ENCODE measurements at places on chromosomes 1 and 21.

DNA sequence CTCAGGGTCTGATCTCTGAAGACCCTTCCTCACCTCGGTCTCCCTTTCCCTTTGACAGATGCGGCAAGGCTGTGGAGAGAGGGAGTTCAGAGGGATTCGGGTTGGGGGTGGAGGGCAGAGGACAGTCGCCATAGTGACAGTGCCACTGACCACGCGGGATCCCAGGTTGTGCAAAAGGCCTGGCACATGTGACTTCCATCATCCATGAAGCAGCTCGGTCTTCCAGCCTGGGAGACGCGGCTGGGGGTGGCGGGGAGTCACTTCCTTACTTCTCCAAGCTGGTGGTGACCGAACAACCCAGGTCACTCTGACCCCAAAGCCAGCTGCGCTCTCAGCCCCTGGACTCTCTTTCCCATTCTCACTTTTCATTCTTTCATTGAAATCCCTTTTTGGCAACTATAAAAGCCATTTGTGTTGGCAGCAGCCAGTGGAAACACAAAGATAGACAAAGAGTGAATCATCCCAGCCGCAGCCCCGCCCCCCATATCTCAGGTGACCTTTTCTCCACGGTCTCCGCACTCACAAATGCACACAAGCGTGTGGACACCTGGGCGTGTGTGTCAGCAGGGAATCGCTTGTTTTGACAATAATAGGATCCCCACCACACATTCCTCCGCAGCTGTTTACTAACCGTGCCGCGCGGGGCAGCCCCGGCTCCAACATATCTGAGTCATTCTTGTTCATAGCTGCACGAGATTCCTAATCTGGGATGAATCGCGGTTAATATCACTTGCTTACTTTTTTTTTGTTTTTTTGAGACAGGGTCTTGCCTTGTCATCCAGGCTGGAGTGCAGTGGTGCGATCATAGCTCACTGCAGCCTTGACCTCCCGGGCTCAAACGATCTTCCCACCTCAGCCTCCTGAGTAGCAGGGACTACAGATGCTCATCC lies 68.3 kb downstream of the DHRS3 start:
- DNase-seq: peak; percentile 75

DNA sequence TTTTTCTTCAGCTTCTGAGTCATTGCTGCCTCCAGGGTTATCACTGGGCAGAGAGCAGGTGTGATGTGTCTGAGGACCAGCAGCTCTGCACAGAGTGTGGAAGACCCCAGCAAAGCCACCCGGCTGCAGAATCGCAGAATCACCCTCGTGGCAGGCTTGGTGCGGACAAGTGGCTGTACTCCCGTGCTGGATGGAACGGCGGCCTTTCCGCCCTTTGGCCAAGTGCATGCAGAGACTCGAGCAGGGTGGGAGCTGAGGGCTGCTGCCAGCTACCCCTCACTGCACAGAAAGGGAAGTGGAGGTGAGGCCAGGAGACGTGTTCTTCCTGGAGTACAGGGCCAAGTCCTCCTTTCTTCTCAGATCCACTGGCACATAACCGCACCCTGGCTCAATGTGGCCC lies 162.5 kb downstream of the PCBP3 start:
- DNase-seq: no peak

GRCh38 chr1:189899686-189900425 lies 577.8 kb downstream of the BRINP3 start:
- peak; percentile 57 for DNase-seq

GRCh38 chr21:45525910-45526306 lies 16.3 kb downstream of the SLC19A1 start:
- DNase-seq: no peak

- DNase-seq: no peak
These were observed 15.4 kb downstream of the FLVCR1 start for GRCh38 chr1:212873518-212873917.

DNA sequence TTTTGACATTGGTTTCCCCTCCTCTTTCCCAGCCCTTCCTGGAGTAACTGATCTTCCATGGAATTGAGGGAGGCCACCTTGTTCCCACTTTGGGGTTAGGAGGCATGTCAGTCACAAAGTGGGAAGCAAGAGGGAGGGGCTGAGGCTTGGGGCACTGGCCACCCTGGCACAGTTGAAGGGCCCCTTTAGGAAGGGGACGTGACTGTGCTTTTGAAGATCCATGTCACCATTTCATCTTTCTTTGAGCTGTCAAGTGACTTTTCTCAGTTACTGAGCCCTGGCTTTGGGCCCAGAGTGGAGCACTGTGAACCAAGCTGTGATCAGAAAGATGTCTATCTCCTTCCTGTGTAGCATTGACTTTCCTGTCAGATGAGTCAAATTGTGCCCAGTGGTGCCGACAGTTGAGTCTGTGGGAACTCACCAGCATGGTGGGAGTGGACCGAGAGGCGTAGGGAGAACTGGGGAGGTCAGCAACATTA lies 38.5 kb upstream of the TDRD10 start:
- DNase-seq: no peak

GRCh38 chr21:35168735-35169134 lies 119.6 kb upstream of the RUNX1 start:
- DNase-seq: no peak

DNA sequence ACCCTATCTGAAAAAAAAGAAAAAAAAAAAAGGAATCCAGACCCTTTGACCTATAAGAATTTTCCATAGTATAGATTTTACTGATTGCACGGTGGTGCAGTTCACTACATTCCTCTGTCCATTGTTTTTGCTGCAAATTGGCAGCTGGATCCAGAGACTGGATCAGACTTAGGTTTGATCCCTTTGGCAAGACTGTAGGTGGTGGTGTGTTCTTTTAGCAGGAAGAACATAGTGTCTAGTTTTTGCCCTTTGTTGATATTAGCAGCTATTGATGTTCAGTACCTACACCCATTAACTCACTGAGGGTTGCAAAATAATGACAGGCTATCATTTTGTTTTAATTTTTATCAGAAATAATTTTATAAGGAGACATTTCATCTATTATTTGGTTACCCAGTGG lies 37.1 kb downstream of the OSBPL9 start:
- no peak for DNase-seq

- DNase-seq: peak; percentile 80
These were observed 23.0 kb downstream of the ACTA1 start for GRCh38 chr1:229410692-229411433.

DNA sequence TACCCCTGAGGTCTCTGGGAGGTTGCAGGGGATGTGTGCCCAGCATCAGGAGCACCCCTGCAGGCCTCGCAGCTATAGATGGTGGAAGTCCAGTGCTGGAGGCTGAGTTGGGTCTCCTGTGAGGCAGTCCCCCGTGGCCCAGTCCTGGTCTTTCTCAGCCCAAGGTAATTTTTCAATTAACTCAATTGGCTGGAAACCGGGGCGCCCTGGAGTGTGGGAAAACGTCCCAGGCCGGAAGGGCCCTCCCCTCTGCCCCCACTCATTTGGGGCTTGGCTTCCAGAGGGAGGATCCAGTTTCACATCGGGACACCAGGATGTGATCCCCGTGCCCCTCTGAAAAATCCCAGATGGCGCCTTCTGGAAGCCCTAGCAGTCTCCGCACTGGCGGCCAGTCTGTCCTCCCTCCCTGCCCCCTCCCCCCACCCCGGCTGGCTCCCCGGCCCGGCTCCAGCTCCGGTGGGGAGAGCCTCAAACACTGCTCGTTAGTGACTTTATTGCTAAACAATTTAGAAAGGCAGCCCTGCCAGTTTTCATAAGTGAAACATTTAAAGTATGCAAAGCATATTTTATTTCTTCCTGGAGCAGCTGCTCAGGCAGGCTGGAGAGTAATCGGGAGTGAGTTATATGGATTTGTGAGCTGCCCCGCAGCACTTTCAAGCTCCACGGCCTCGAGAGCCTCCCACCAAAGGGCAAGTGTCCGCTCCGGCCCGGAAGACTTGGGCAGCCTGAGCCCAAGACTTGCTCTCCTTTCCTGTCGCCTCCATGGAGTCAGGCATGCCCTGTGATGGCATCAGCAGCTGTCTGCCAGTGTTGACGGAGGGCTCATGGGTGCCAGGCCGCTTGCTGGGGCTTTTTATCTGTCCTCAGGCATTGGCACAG lies 208.2 kb upstream of the TMEM51 start:
- no peak for DNase-seq

DNA sequence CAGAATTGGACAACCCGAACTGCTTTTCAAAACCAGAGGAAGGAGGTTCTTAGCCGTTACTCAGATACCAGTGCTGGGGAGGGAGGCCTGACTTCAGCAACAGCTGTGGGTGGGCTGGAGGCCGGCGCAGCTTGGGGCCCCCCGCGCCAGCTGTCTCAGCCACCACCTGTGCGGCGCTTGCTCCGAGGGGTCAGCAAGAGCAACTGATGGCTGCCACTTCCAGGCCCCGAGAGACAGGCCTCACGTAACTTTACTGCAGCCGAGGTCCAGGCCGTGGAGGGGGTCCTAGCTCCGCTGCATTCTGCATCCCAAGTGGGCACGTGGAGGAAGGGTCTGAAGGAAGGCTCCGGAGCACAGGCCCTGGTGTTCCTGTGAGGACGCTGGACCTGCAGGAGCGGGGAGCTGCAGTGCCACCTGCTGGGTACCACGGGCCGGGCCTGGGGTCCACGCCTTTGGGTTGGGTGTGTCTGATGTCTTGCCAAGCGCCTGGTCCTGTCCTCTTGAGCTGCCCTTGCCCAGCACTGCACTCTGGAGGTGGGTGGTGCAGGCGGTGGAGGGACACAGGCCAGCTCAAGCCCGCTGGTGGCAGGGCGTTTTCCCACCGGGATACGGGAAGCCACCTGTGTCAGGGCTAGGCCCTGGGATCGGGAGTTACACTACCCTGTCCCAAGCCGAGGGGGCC lies 9.8 kb downstream of the THAP3 start:
- no peak for DNase-seq

GRCh38 chr1:8926707-8927694 lies 18.7 kb upstream of the CA6 start:
- DNase-seq: no peak

DNA sequence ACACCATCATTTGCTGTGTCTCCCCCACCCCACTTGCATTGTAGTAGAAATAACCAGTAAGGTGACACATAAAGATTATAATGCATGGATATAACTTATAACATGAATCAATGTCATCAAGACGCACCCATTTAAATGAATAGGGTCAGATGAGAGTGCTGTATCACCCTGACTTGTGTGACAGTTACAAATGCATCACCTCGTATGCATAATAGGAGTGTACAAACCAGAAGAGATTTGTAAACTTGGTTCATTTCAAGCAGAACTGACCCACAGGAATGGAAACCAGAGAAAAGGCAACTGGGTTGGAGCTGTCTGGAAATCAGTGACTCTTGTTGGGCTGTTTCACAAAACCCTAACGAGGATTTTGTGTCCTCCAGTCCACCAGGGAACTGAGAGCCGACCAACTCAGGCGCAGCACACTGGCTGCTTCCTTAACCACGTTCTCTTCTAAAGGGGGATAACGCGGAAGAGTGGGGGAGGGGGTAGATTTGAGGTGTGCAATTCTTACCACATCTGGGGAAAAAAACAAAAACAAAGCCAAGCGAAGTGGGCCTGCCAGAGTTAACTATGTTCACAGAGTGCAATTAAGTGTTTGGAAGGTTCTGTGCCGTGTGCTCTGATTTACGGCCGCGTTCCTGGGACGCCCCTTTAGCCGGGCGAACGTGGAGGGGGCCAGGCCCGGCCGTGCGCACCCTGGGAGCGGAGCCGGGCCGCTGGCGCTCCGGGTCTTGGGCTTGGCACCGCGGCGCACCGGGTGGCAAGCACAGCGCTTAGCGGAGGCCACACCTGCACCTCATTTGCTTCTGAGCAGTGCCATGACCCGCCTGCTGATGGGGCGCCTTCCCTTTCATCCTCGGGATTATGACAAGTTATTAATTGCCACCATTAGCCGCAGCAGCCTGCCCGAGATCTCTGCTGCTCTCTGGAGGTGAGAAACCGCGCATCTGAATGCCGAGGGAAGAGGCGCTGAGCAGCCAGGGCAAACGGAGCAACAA lies 248.8 kb upstream of the FOXD3 start:
- DNase-seq: no peak

DNA sequence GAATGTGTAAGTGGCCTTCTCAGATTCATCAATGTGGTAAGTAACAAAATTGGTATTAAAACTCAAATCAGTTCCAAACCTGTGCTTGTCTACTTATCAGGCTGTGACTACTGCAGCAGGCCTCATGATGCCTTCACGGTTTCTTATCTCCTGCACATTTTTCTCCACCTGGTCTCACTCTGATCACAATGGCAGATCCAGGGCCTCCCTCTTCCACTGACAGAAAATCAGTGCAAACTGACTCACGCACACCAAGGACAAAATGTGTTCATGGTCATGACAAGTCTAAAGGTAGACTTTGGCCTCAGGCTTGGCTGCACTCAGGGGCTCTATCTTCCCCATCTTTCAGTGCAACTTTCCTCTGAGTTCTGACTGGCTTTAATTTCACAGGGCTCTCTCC lies 56.7 kb upstream of the ATP1A1 start:
- DNase-seq: no peak

- DNase-seq: peak; percentile 8
These were observed 402.2 kb downstream of the GPATCH2 start for GRCh38 chr1:217228689-217229088.

- DNase-seq: no peak
These were observed 29.7 kb downstream of the TSHB start for GRCh38 chr1:115059316-115059715.

GRCh38 chr1:150791585-150791984 lies 16.5 kb downstream of the CTSK start:
- DNase-seq: no peak

GRCh38 chr21:25568246-25568645 lies 39.0 kb downstream of the MRPL39 start:
- DNase-seq: no peak

DNA sequence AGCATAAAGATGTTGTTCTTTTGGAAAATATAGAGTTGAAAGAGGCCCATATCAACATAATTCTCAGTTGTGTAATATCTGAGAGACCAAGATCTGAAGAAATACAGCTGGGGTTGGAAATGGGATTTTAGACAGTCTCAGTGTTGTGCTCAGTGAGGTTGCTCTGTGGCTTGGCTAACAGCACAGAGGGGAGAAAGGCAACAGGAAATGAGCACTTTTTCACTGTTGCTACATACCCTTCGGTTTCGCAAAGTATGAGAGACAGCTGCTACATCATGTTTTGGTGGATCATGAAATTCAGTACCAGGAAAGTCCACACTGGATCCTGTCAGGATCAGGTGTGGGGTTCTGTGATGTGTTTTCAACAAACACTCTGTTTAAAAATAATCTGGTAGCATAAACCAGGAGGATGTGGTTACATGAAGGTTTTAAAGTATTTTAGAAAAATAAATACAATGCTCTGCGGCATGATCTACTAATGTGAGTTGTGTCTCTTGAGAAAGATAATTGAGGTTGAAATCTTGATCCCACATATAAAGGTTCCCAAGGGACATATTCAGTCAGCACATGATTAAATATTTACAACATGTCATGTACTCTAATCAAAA lies 7.0 kb upstream of the GPR88 start:
- DNase-seq: no peak

DNA sequence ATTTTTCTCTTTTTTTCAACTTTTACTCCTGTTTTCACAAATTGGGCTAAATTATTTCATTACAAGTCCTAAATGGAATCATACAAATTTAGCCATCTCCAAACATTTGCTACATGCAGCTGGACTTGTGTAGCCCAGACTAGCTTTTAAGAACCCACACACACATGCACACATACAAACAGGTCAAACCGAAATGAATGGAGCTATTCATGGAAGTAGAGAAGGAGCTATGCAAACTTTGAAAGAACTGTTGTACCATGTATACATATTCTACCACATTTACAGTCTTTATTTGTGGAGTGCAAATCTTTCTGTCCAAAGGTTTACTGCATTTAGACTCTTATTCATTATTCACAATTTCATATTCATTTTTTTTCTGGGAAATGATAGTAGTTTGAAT lies 189.1 kb upstream of the RNPC3 start:
- DNase-seq: no peak

- DNase-seq: no peak
These were observed 2.0 kb downstream of the AGRN start for GRCh38 chr1:1021920-1022259.

GRCh38 chr21:45029948-45030681 lies 44.3 kb upstream of the ADARB1 start:
- DNase-seq: no peak

All from NCI-H345 (cell line).